ENCODE measurements at places on chromosomes 1 and 21.

DNA sequence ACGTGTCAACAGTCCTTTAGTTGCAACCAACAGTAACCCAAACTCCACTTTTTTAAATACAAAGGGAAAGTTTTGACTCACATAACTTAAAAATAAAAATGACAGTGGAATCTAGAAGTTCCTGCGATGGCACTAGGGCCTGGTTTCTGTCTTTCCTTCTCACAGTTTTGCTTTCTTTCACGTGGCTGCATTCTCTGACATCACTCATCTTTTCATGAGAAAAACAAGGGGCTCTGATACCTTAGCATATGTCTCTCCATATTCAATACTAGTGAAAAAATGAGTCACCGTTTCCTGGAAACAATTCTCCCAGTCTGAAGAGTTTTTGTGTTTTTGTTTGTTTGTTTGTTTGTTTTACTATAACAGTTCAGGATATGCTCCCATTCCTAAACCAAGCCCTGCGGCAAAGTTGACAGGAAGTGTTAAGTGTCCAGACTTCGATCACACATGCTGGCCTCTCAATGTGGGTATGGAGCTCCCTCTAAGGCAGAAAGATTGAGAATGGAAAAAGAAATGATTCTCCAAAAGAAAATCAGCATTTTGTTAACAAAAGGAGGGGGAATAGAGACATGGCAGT is 483.3 kb downstream of the TTLL7 start:
- H3K27ac ChIP-seq = no peak overlapping the region
- no peaks in the 10 kb centered on the region for H3K27me3 ChIP-seq
- H3K36me3 ChIP-seq = no peaks in the 10 kb centered on the region

- H3K36me3 ChIP-seq = no peaks in the 10 kb centered on the region
- H3K27ac ChIP-seq = no peak overlapping the region
- no peaks in the 10 kb centered on the region for H3K4me1 ChIP-seq
- H3K27me3 ChIP-seq = no peaks in the 10 kb centered on the region
- DNase-seq = no peak
- H3K4me3 ChIP-seq = no peak overlapping the region
These were observed 59.6 kb downstream of the SELENOF start for GRCh38 chr1:86854352-86854751.

DNA sequence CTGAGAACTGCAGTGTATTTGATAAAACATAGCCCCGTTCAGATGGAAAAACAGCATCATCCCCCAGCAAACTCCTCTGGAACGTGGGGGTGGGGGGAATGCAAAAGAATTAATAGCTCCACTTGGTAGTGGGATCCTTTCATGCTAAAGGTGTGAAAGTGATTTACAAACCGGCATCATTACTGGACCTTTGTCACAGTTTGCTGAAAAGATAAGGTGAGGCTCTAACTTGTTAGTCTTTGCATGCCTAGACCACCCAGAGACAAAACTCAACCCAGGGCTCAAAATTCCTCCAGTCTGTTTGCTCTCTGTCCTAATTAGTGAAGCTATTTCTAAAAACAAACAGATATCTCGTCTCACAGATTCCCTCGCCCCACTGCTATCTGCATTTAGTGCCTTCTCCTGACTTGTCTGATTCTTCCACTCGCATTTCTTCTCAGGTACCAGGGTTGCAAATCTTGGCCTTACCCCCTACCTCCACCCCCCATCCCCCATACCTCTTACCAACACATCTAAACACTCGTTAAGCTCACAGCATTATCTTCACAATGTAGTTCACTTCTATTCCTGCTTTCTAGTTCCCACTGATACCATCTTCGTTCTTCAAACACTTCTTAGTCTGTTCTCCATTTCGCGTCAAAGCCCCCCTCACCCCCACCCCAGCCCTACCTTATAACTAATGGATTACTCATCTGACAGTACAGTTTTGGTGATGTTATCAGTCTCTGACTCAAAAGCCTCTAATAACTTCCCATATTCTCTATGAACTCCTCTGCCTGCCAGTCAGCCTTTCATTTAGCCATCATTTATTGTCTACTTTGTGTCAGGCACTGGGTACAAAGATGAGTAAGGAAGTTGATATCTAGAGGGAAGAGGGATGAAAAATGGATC is 11.8 kb downstream of the IER5 start:
- H3K4me1 ChIP-seq = peaks cover 20% of the 10 kb centered on the region
- no peak overlapping the region for H3K4me3 ChIP-seq
- H3K27me3 ChIP-seq = no peaks in the 10 kb centered on the region
- no peaks in the 10 kb centered on the region for H3K36me3 ChIP-seq
- no peak for DNase-seq

- H3K36me3 ChIP-seq = no peaks in the 10 kb centered on the region
- H3K4me3 ChIP-seq = no peak overlapping the region
- DNase-seq = no peak
- H3K4me1 ChIP-seq = no peaks in the 10 kb centered on the region
- peaks cover 4% of the 10 kb centered on the region for H3K27me3 ChIP-seq
These were observed 16.2 kb upstream of the CAPN9 start for GRCh38 chr1:230730977-230731376.

DNA sequence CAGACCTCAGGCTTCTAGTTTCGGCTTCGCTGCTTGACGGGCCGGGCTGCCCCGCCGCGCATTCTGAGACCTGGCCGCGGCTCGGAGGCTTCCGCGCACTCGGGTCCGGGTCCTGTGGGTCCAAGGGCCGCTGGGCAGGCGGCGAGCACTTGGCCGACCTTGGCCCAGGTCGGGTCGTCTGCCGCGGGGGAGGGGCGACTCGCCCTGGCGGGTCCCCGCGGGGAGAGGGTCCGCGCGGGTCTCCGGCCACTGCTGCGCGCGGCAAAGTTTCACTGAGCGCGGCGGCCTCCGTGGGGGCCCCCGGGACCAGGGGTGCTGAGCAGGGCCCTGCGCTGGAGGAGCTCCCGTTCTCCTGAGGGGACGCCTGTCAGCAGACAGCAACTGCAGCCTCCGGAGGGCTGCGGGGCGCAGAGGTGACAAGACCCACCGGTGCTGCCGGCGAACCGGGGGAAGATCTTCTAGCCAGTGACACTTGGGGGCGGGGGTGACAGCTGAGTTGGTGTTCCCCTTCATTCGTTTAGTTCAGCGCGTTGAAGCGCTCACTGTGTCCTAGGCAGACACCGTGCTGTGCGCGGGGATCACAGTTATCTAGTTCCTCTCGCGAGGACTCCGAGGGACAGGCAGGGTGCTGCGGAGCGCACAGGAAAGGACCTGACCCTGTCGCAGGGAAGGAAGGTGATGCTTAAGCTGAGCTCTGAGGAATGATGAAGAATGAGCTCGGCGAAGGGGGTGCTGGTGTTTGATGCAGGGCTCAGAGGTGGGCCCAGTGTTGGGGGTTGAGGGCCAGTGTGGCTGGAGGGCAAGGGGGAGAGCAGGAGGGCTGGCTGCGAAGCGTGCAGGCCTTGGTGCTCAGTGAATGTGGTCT is 725 bp downstream of the MTFR1L start:
- peak overlapping the region; percentile 80 for H3K27ac ChIP-seq
- peak; percentile 47 for DNase-seq
- no peaks in the 10 kb centered on the region for H3K27me3 ChIP-seq
- peaks cover 3% of the 10 kb centered on the region for H3K36me3 ChIP-seq

DNA sequence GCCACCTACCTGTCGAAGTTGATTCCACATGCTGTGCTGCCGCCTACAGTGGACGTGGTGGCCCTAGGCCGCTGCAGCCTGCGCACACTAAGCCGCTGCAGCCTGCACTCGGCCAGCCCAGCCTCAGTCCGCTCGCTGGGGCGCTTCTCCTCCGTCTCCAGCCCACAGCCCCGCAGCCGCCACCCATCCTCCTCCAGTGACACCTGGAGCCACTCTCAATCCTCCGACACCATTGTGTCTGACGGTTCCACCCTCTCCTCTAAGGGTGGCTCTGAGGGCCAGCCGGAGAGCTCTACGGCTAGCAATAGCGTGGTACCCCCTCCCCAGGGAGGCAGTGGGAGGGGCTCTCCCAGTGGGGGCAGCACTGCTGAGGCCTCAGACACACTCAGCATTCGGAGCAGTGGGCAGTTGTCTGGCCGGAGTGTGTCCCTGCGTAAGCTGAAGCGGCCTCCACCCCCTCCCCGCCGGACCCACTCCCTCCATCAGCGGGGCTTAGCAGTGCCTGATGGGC is 46.9 kb downstream of the YARS1 start:
- no peak for DNase-seq
- no peak overlapping the region for H3K27ac ChIP-seq
- H3K4me1 ChIP-seq = no peaks in the 10 kb centered on the region
- no peaks in the 10 kb centered on the region for H3K27me3 ChIP-seq
- no peak overlapping the region for H3K4me3 ChIP-seq

GRCh38 chr1:233433436-233434210 is 106.1 kb downstream of the MAP3K21 start:
- no peaks in the 10 kb centered on the region for H3K36me3 ChIP-seq
- no peak overlapping the region for H3K27ac ChIP-seq
- H3K4me3 ChIP-seq = no peak overlapping the region
- no peak for DNase-seq
- H3K4me1 ChIP-seq = no peaks in the 10 kb centered on the region

GRCh38 chr1:91651661-91652071 is 151.0 kb downstream of the CDC7 start:
- no peaks in the 10 kb centered on the region for H3K27me3 ChIP-seq
- H3K4me1 ChIP-seq = peaks cover 8% of the 10 kb centered on the region
- no peaks in the 10 kb centered on the region for H3K36me3 ChIP-seq

DNA sequence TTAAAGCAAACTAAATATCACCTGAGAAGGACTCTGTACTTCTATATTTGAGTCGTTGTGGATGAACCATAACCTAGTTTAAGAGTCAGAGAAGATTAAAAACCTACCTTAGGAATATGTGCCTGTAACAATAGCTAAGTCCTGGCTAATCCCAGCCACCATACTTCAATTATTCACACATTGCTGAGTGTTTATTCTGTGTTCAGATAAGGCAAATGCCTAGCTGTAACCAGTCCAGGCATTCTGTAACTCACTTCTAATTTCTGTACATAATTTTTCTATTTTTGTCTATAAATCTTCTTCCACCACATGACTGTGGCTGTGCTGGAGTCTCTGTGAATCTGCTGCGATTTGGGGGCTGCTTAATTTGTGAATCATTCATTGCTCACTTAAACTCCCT is 441.9 kb upstream of the ADAMTS5 start:
- no peaks in the 10 kb centered on the region for H3K36me3 ChIP-seq
- H3K27ac ChIP-seq = no peak overlapping the region
- H3K27me3 ChIP-seq = no peaks in the 10 kb centered on the region
- DNase-seq = no peak
- H3K4me3 ChIP-seq = no peak overlapping the region
- no peaks in the 10 kb centered on the region for H3K4me1 ChIP-seq

- peaks cover 5% of the 10 kb centered on the region for H3K36me3 ChIP-seq
- DNase-seq = no peak
- H3K4me1 ChIP-seq = peaks cover 18% of the 10 kb centered on the region
- peak overlapping the region; percentile 93 for H3K4me3 ChIP-seq
- peak overlapping the region; percentile 81 for H3K27ac ChIP-seq
These were observed 733 bp downstream of the TMEM35B start for GRCh38 chr1:34984435-34984792.

- no peak overlapping the region for H3K27ac ChIP-seq
- DNase-seq = no peak
- H3K36me3 ChIP-seq = no peaks in the 10 kb centered on the region
- H3K4me1 ChIP-seq = no peaks in the 10 kb centered on the region
These were observed 6.1 kb downstream of the BMP8A start for GRCh38 chr1:39497585-39497984.

DNA sequence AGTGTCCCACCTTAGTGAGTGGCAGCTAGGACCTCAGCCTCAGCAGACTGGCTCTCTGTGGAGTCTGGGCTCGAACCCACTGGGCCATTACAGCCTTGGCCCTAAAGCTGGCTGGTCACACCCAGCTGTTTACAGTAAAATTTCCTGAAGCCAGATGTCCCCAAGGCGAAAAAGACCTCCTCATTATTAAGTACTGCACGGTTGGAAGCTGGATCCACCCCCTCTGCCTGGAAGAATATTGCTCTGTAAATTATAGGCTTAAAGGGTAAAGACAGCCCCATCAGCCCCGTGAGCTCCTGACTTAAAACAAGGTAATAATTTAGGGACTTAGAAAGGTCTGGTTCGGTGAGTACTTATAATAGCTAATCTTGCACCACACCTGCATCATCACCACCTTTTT is 30.3 kb upstream of the TMEM51 start:
- DNase-seq = no peak
- no peaks in the 10 kb centered on the region for H3K36me3 ChIP-seq
- no peaks in the 10 kb centered on the region for H3K4me1 ChIP-seq
- H3K4me3 ChIP-seq = no peak overlapping the region
- H3K27ac ChIP-seq = no peak overlapping the region

DNA sequence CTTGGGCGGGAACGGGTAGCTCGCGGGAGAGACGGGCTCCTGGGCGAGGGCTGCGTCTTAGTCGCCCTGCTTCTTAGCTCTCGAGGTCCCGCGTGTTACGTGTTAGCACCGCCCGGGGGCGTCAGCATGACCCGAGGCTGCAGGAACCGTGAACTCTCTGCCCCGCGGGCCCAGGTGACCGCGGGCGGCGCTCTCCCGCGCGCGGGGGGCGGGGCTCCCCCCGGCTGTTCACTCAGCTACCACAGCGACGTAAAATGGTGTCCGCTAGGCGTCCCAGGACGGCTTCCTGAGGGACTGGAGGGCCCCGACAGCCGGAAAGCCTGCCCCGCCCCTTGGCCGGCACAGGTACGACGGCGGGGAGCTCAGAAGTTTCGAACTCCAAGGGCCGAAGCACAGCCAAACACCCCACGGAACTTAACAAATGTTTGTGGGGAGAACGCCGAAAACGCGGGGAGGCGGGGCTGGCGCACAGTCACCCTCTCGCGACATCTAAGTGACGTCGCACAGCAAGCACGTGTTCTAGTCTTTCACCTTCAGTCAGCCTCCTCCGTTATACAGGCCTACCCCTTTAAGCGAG is 780 bp upstream of the RBM15 start:
- peak overlapping the region; percentile 73 for H3K4me3 ChIP-seq
- no peaks in the 10 kb centered on the region for H3K27me3 ChIP-seq
- DNase-seq = peak; percentile 93
- H3K4me1 ChIP-seq = peaks cover 40% of the 10 kb centered on the region

GRCh38 chr1:154955039-154955717 is 721 bp downstream of the PBXIP1 start:
- H3K4me3 ChIP-seq = peak overlapping the region; percentile 60
- H3K4me1 ChIP-seq = peaks cover 60% of the 10 kb centered on the region
- no peaks in the 10 kb centered on the region for H3K27me3 ChIP-seq
- peaks cover 28% of the 10 kb centered on the region for H3K36me3 ChIP-seq

Measured in effector memory CD4-positive, alpha-beta T cell (primary cell).